ENCODE measurements at places on chromosomes 5 and 9.

DNA sequence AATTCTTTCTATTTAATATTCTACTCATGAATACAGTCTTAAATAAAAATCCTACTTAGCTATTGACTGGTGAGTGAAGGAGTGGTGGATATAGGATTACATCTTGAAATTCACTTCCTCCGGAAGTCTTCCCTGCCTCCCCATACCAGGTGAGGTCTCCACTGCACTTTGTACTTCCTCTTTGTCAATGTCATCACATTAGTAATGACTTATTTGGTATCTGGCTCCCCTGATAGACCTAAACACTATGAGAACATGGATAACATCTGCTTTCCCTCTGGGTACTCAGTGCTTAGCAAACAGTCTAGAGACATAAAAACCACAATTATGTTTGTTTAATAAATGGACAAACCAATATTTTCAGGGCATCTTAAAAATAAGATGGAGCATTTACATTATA, 532.1 kb downstream of the PDE4D start:
- no peak for DNase-seq

- no peak for DNase-seq
These were observed 58.8 kb downstream of the SH3PXD2B start for GRCh38 chr5:172395483-172395882.

- no peak for DNase-seq
These were observed 626.4 kb upstream of the SEMA6A start for GRCh38 chr5:117201001-117201400.

GRCh38 chr5:126448720-126449119, 25.5 kb downstream of the GRAMD2B start:
- DNase-seq, result no peak

- no peak for DNase-seq
These were observed 132.6 kb downstream of the XRCC4 start for GRCh38 chr5:83209963-83210362.

GRCh38 chr9:129011761-129012181, 16.4 kb downstream of the SH3GLB2 start:
- DNase-seq, result no peak

DNA sequence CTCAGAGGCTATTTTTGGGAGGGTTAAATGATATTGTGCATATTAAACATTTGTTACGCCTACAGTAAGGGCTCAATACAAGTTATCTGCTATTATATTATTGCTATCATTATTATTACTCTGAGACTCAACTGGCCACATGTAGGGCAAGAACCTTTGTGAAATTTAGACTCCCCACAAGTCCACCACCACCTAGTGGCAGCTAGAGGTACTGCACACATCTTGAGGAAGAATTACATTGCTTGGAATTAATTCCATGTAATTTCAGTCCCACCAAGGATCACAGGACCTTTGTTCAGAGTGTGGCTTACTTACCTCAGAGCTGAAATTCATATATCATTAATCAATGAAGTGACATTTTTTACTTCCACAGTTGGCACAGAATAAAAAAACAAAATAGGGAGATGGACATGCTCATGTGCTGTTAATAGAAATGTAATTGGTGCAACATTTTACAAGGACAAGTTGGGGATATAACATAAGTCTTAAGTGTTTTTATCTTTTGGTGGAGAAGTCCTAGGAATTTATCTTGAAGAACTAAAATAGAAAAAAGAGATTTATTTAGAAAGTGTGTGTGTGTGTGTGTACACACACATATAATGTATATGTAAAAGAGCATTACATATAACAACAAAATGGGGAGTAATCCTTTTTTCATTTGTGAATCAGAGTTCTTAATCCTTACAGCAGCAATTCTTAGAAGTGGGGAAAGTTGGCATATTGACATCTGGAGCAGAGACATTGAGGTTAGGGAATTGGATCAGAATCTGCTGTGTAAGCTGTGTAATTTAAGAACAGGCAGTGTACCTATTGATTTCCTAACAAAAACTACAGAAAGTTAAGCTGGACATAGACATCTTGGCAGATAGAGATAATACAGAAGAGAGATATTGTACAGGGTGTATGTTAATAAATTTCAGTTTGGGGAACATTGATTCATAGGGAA, 11.2 kb downstream of the MSANTD3 start:
- DNase-seq, result peak; percentile 45

- DNase-seq, result no peak
These were observed 229.5 kb downstream of the FAM114A2 start for GRCh38 chr5:153809166-153809565.

GRCh38 chr9:69760278-69760610, 433 bp upstream of the PTAR1 start:
- no peak for DNase-seq

GRCh38 chr5:119358530-119358900, 2.7 kb downstream of the TNFAIP8 start:
- no peak for DNase-seq

DNA sequence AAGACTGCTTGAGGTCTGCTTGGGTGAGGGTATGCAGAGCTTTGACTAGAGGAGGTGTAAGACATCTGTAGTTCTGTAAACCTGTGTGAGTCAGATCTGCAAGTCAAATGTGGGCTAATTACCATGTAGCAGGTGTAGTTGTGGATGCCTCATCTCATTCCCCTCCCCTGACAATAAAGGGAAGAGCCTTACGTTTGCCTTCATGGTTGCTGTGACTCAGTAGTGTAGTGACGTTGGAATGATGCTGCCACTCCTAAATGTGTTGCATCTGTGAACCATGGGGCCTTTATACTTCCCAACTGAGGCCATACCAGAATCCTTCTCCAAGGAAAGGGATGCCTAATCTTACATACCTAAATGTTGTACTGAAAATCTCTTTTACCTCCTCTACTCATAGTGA, 26.0 kb downstream of the PRDM6 start:
- DNase-seq, result no peak

GRCh38 chr5:65184780-65185179, 296.9 kb downstream of the ADAMTS6 start:
- DNase-seq, result no peak

- DNase-seq, result no peak
These were observed 1.1 kb downstream of the RELL2 start for GRCh38 chr5:141637767-141638419.

GRCh38 chr5:76180814-76181805, 97.9 kb downstream of the SV2C start:
- DNase-seq, result no peak

DNA sequence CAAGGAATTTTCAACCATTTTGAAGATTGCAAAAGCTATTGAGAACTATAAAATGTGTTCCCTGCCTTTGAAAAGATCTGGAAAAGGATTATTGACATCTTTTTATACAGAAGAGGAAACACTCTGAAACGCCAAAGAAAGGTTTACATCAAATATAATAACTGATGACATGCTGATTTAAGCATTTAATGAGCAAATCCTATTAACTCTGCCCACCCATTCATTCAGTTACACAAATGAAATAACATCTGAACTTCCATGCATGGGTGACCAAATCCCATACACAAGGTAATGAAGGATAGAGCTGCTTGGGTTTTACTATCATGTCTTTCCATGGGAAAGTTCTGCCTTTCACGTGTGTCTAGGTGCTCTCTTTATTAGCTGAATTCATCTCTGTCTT, 589.4 kb upstream of the WWC1 start:
- no peak for DNase-seq

- DNase-seq, result no peak
These were observed 9.5 kb downstream of the INVS start for GRCh38 chr9:100108559-100108958.

DNA sequence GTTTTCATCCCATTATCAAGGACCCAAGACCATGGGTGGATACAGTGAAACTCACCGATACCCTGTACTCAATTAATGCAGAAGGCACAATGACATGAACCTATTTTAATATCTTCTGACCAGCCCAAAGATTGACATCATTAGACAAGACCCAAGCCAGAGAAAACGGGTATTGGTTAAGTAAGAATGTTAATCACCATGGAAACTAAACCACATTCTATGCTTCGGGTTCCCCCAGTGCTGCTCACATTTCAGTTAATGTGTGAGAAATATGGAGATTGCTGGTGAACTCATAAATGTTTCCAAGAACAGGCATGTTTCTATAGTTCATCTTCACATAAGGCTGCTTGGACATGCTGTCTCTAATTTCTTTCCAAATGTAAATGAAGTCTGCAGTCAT, 77.0 kb downstream of the IRX2 start:
- no peak for DNase-seq

DNA sequence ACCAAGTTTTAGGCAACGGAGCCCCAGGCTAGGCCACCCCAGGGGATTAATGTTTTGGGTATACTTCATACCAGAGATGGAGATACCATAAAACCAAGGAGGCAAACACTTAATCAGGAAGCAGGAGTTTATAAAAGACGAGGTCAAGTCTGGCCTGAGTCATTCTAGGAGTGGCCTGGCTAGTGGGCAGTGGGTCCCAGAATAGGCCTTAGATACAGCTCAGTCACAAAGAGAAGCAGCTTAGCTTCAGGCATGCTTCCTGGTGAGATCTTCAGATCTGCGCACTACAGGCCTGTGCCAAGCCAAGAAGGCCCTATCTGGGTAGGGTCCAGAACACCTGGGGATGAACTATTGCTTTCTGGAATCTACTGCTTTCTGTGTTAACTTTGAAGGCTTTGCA, 20.6 kb upstream of the NR5A1 start:
- DNase-seq, result no peak

DNA sequence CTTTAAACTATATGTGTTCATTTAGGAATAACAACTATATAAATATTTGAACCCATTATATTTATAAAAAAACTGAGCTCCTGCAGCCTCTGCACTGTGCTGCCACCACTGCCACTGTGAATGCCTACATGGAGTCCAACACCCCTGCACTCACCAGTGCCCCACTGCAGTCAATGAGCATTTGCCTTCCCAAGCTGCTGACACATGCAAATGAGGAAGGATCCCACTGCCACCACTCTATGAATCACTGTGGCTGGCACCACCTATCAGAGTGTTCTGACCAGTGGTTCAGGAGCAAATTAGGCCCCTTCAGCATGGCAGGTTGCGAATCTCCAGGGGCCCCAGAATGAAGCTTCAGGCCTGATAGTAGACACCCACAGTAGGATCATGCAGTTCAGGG, 9.1 kb downstream of the IFNA5 start:
- DNase-seq, result no peak

DNA sequence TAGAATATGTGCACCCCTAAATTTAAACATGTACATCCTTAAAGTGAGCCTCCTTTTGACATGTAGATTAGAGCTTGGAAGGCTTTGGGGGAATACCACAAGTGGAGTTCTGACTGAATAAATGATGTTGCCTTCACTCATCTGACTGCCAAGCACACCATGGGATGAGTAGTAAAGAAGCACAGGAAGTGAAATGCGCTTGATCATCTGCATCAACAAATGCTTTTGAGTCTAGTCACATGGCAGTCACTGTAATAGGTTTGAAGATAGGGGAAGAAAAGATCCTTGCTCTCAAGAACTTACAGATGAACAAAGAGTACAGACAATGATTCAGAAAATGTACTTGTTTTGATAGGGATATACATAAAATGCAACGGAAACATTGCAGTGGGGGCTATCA, 62.0 kb upstream of the STARD4 start:
- no peak for DNase-seq

All from HS-27A (cell line).